Pericardium fibroblast (primary cell): ENCODE measurements at places on chromosomes 5 and 9. TPM values are rescaled to one million over a fixed set of nuclear protein-coding genes. Genes with fewer than 3 reads are reported as not detected.

Gene GZMA
- not detected in 2 replicates for total RNA-seq

Gene PCDHB12
- total RNA-seq, result under 0.01 and 0.26 TPM in 2 replicates

Gene SLC25A25
- 13.7 and 16.2 TPM in 2 replicates for total RNA-seq

Gene FRMPD1
- total RNA-seq, result not detected in 2 replicates

Gene ARSI
- 3.3 and 7.2 TPM in 2 replicates for total RNA-seq

Gene PRDM9
- total RNA-seq, result not detected in 2 replicates

Gene IRGM
- total RNA-seq, result not detected in 2 replicates

Gene PDE6A
- under 0.01 TPM in 1 of 2 replicates, not detected in the other for total RNA-seq

Gene KIF24
- 0.09 and 0.70 TPM in 2 replicates for total RNA-seq

Gene PCDHB10
- 0.12 and 0.17 TPM in 2 replicates for total RNA-seq

Gene NACC2
- total RNA-seq, result 24.9 and 36.9 TPM in 2 replicates

Gene GRPEL2
- 14.0 and 17.3 TPM in 2 replicates for total RNA-seq

Gene HBEGF
- total RNA-seq, result 0.17 and 1.3 TPM in 2 replicates
